CD8-positive, alpha-beta memory T cell (primary cell): ENCODE measurements at places on chromosomes 11 and 22. TPM values are rescaled to one million over a fixed set of nuclear protein-coding genes. Genes with fewer than 3 reads are reported as not detected.

DNA sequence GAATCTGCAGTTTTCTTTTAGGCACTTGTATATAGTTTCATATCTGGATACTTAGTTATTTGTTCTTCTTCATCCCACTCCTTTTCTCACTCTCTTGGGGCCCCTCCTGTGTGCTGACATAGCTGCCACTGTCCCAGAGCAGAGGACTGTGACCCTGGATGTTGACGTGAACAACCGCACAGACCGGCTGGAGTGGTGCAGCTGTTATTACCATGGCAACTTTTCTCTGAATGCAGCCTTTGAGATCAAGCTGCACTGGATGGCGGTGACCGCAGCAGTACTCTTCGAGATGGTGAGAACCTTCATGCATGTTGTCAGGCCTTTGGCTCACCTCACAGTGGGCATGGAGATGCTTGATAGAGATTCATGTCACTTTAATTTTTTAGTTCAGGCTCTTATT lies 50.9 kb upstream of the YWHAH start:
- H3K27ac ChIP-seq = no peak overlapping the region
- no peak overlapping the region for H3K4me3 ChIP-seq
- peaks cover 10% of the 10 kb centered on the region for H3K36me3 ChIP-seq

PATE1 gene
- polyA plus RNA-seq = not detected

DNA sequence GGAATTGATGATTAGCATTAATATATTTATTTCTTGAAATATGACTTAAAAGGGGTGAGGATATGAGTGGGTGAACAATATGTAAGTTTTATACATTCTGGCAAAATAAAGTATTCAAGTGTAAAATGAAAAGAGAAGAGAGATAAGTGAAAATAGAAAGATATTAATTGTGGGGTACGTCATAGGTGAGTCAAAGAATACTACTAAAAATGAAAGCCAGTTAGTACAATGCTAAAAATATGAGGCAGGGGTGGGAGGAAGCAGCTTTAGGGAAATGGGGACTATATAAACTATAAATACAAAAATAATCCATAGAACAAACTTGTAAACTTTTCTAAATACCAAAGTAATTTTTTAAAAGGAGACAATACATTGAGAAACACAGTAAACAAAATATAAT lies 661.4 kb downstream of the CNTN5 start:
- H3K4me1 ChIP-seq = no peaks in the 10 kb centered on the region
- no peak overlapping the region for H3K27ac ChIP-seq
- H3K36me3 ChIP-seq = no peaks in the 10 kb centered on the region
- DNase-seq = no peak
- no peak overlapping the region for H3K4me3 ChIP-seq

LRRN4CL gene
- polyA plus RNA-seq = not detected

OR2AG2 gene
- polyA plus RNA-seq = not detected

MS4A8 gene
- not detected for polyA plus RNA-seq

- H3K27ac ChIP-seq = no peak overlapping the region
- no peaks in the 10 kb centered on the region for H3K4me1 ChIP-seq
- H3K36me3 ChIP-seq = no peaks in the 10 kb centered on the region
- no peaks in the 10 kb centered on the region for H3K27me3 ChIP-seq
Measured at GRCh38 chr11:34274712-34275398, 83.0 kb downstream of the ABTB2 start.

GDPD4 gene
- polyA plus RNA-seq = not detected

DNA sequence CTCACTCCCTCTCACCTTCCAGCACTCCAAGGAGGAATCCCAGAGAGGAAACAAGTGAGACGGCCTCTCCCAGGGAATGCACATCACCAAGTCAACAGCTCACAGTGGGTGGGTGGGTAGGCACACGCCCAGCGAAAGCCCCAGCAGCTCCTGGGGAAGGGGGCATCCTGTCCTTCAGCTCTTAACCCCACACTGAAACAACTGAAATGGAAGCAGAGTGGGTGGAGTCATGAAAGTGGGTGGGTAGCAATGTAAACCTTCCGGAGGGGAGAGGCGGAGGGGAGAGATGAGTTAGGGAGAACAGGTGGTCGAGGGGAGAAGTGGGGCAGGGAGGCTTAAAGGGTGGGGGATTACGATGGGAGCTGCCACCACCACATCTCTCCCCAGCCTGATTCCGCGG lies 5.4 kb downstream of the MCHR1 start:
- no peaks in the 10 kb centered on the region for H3K36me3 ChIP-seq
- peak overlapping the region; percentile 9 for H3K27ac ChIP-seq
- H3K4me1 ChIP-seq = no peaks in the 10 kb centered on the region
- DNase-seq = no peak
- no peaks in the 10 kb centered on the region for H3K27me3 ChIP-seq

BATF2 gene
- polyA plus RNA-seq = not detected

- H3K36me3 ChIP-seq = peaks cover 35% of the 10 kb centered on the region
- no peak for DNase-seq
- H3K4me3 ChIP-seq = peak overlapping the region; percentile 49
Measured at GRCh38 chr22:30301995-30302809, 12.9 kb upstream of the CASTOR1 start.

OOSP4B gene
- not detected for polyA plus RNA-seq

- no peaks in the 10 kb centered on the region for H3K4me1 ChIP-seq
- H3K4me3 ChIP-seq = no peak overlapping the region
- H3K36me3 ChIP-seq = no peaks in the 10 kb centered on the region
Measured at GRCh38 chr22:46445771-46446420, 91.5 kb downstream of the CELSR1 start.

GRCh38 chr22:30636226-30637077 lies 871 bp downstream of the SLC35E4 start:
- H3K4me3 ChIP-seq = peak overlapping the region; percentile 71
- no peaks in the 10 kb centered on the region for H3K36me3 ChIP-seq

FUT4 gene
- polyA plus RNA-seq = 2.1 TPM

DNA sequence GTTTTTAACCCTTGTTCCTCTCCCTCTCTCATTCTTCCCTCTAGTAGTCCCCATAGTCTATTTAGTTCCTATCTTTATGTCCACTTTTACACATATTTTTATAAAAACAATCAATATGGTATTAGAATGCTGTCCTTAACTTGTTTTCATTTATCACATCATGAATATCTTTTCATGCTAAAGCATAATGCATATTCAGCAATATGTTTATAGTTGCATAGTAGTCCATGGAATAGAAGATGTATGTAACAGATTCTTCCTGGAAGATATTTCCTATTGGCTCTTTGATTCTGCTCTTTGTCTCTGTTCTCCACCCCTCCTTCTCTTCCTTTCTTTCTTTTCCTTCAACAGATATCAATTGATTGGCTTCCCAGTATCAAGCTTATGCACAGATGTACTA lies 1047.1 kb upstream of the TENM4 start:
- H3K27ac ChIP-seq = no peak overlapping the region
- DNase-seq = no peak
- H3K4me3 ChIP-seq = no peak overlapping the region
- no peaks in the 10 kb centered on the region for H3K27me3 ChIP-seq
- no peaks in the 10 kb centered on the region for H3K4me1 ChIP-seq
- no peaks in the 10 kb centered on the region for H3K36me3 ChIP-seq

DNA sequence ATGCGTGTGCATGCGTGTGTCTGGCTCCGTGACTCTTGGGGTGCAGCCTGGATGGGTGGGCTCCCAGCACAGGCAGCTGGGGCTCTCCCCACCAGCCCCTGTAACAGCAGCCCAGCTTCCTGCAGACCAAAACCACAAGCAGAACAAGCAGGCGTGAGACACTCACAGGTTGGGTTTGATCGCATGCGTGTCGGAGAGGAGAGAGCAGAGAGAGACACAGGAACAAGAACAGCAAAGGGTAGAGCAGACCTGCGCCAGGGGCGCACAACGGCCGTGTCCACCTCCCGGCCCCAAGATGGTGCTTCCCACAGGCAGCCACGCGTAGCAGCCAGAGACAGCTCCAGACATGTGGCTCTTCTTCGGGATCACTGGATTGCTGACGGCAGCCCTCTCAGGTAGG lies at the start of gene CD6:
CD6 (plus strand) TSS at position 161 of the 400 bp plus-strand sequence; CDS start at position 347, 186 bp downstream.
- H3K36me3 ChIP-seq = peaks cover 2% of the 10 kb centered on the region
- DNase-seq = peak; percentile 77
- H3K4me1 ChIP-seq = peaks cover 32% of the 10 kb centered on the region
- peak within 1 kb of the TSS; percentile 90 for H3K27ac ChIP-seq
- peak within 1 kb of the TSS; percentile 93 for H3K4me3 ChIP-seq

GRCh38 chr11:73330569-73331093 lies 22.6 kb downstream of the ARHGEF17 start:
- no peak overlapping the region for H3K4me3 ChIP-seq
- no peak for DNase-seq
- H3K36me3 ChIP-seq = no peaks in the 10 kb centered on the region

F2 gene
- polyA plus RNA-seq = not detected

- no peaks in the 10 kb centered on the region for H3K27me3 ChIP-seq
- no peak overlapping the region for H3K4me3 ChIP-seq
- H3K27ac ChIP-seq = no peak overlapping the region
- no peaks in the 10 kb centered on the region for H3K36me3 ChIP-seq
Measured at GRCh38 chr11:117685566-117685965, 111.5 kb downstream of the DSCAML1 start.

- H3K4me3 ChIP-seq = no peak overlapping the region
- no peaks in the 10 kb centered on the region for H3K4me1 ChIP-seq
- no peaks in the 10 kb centered on the region for H3K36me3 ChIP-seq
- no peak overlapping the region for H3K27ac ChIP-seq
- no peaks in the 10 kb centered on the region for H3K27me3 ChIP-seq
Measured at GRCh38 chr11:112789481-112789880, 171.7 kb upstream of the NCAM1 start.

DNA sequence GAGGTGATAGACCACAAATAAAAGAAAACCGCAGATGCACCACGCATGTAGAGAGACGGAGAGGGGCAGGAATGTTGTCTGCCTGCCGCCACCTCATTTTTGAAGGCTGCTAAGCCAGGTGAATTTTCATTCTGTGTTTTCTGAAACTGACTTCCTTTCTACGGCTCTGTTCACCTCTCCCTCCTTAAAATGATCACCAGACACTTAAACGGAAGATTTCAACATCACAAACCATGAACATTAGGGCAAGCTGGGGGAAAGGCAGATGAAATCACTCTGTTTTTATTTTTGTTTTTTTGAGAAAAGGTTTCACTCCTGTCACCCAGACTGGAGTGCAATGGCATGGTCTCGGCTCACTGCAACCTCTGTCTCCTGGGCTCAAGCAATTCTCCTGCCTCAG lies 232.4 kb downstream of the MIAT start:
- H3K27ac ChIP-seq = no peak overlapping the region
- no peaks in the 10 kb centered on the region for H3K4me1 ChIP-seq
- DNase-seq = no peak
- no peaks in the 10 kb centered on the region for H3K27me3 ChIP-seq

DNA sequence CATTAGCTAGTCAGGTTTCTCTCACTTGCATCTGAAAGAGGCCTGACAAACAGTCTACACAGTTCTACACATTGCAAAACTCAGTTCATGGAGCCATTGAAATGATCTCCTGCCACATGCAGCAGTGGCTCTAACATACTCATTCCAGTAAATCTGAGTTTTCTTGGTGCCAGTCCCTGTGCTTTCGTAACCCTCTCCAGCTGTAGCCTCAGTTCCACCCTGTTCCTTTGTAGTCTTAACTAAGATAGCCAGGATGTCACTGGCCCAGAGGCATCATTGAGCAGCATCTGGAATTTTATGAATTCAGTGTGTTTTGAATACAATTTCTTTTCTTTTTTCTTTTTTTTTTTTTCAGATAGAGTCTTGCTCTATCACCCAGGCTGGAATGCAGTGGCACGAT lies 37.4 kb upstream of the ZBED5 start:
- DNase-seq = no peak
- H3K4me1 ChIP-seq = no peaks in the 10 kb centered on the region
- H3K36me3 ChIP-seq = no peaks in the 10 kb centered on the region
- H3K27ac ChIP-seq = no peak overlapping the region

- DNase-seq = no peak
- peaks cover 31% of the 10 kb centered on the region for H3K4me1 ChIP-seq
- no peaks in the 10 kb centered on the region for H3K27me3 ChIP-seq
- no peak overlapping the region for H3K4me3 ChIP-seq
Measured at GRCh38 chr22:37661160-37661924, 2.8 kb downstream of the PDXP start.

VWA5A gene
- 5.3 TPM for polyA plus RNA-seq

DNA sequence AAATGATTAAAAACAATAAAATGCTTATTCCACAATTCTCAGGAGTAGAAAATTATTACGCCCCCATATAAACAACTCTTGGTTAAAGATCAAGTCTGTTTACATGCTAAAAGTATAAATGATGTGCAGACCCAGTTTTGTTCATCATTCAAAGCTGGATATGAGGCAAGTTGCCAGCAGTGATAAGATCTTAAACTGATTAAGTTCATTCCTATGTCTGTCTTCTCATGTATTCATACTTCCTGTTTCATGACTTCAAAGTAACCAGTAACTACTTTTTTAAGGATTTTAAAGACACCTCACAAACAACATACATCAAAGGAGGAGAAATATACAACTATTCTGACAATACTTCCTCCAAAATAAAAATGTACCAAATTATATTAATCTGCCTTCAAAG lies 55.0 kb upstream of the ARHGAP32 start:
- no peak overlapping the region for H3K27ac ChIP-seq
- H3K4me3 ChIP-seq = no peak overlapping the region
- DNase-seq = no peak

GRCh38 chr22:17700778-17701177 lies 62.2 kb downstream of the BCL2L13 start:
- no peak overlapping the region for H3K4me3 ChIP-seq
- H3K36me3 ChIP-seq = peaks cover 8% of the 10 kb centered on the region
- peaks cover 3% of the 10 kb centered on the region for H3K4me1 ChIP-seq

DNA sequence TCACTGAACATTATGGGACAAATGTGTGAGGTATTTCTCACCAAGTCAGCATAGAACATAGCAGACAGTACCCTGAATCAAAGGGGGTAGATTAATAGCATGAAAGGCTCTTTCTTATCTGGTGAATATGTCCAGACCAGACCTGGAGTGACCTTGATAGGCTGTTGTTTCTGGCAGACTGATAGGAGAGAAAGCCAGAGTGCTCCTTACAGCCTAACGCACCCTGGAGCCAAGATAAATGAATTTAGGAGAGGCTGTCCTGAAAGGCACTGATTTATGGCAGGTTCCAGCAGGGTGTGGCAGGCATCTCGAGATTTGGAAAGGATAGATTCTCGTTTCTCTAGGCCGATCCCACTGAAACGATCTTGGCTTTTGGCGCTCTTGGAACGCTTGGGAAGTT lies 204.6 kb downstream of the DBX1 start:
- no peaks in the 10 kb centered on the region for H3K36me3 ChIP-seq
- no peak for DNase-seq
- H3K4me1 ChIP-seq = no peaks in the 10 kb centered on the region
- no peaks in the 10 kb centered on the region for H3K27me3 ChIP-seq
- H3K27ac ChIP-seq = no peak overlapping the region
- no peak overlapping the region for H3K4me3 ChIP-seq
